ENCODE measurements at places on chromosomes 11 and 22.

GRCh38 chr22:49827271-49827852 is 311 bp downstream of the BRD1 start:
- no peak for DNase-seq

DNA sequence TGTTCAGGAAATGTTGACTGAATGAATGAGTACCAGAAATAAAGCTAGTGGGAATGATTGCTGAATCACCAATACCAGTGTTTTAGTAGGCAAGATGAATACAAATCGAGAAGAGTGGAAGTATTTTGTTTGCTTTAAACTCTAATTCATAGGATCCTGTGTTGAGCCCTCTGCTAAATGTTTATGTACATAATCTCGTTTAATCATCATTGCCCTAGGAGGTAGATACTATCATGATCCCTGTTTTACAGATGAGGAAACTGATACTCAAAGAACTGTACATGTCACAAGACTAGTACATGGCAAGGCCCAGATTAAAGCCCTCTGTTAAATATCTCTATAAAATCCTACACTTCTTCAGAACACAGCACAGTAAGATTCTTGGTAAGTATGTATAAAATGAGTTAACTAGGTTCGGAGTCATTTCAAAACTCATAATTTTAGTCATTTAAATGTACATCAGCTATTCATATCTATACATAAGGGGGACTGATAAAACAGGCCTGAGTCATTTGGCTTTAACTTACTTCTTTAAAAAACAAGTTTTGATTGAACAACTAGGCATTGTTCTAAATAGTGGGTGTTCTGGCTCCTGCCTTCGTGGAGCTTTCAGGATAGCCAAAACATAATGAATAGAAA is 97.1 kb downstream of the EXT2 start:
- DNase-seq, result no peak

DNA sequence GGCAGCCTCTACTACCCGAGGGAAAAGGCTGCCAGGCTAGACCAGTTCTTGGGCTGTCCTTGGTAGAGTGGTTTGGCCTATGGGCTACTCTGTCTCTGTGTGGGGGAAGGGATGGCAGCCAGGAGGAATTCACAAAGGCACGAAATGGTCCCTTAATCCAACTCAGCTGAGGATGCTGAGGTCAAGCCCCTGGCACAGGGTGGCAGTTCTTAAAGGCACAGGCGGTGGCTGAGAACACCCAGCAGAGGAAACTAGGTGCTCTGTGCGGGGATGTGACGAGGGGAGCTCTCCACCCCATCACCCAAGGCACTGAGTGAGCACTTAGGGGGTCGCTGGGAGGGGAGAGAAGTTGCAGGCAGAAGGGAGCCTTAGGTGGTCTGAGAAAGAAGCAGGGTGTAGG is at the start of gene MFRP:
Gene MFRP, minus strand, starts transcription at position 101 of the 400 bp plus-strand sequence. CDS start 192 bp downstream, outside the sequence.
- DNase-seq, result no peak

- no peak for DNase-seq
These were observed 846 bp upstream of the STIM1 start for GRCh38 chr11:3854660-3854976.
